ENCODE measurements at places on chromosomes 1 and 21.

- no peak for DNase-seq
These were observed 18.7 kb downstream of the C21orf58 start for GRCh38 chr21:46304955-46305354.

GRCh38 chr1:1614204-1614953 lies 921 bp upstream of the MIB2 start:
- no peak for DNase-seq

- no peak for DNase-seq
These were observed 27.9 kb downstream of the RERE start for GRCh38 chr1:8789314-8790214.

- DNase-seq: peak; percentile 86
These were observed 7.8 kb upstream of the SRRM1 start for GRCh38 chr1:24635195-24635843.

DNA sequence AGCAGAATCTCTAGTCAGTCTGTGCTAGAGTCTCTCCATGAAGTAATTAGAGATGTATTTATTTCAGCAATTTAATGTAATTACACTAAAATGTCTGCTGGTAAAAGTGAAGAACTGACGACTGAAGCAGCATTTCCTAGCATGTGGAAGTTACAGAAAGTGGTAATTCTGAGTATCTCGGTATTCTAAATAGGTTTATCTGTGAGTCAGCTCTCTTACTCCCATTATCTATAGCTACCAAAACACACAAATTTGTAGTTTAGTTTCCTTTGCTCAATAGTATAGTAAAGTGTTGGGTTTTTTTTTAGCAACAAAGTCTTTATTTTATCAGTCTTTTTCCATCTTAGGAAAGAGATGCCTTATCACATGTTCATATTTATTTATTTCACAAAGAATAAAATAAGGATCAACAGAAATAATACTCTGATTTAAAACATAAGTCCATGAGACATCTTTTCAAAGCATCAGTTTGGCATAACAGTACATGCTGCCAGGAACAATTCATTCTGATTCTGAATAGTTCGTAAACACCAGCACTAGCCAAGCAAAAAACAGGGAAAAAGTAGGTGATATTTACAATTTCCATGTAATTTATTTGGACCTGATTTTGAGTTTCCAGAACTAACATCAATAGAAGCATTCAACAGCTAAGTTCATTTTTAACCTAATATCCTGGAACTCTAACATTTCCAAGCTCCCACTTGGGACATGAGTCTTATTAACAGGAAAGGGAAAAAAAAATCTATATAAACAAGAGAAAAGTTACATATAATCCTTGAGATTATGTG lies 76.3 kb downstream of the KCNT2 start:
- no peak for DNase-seq

DNA sequence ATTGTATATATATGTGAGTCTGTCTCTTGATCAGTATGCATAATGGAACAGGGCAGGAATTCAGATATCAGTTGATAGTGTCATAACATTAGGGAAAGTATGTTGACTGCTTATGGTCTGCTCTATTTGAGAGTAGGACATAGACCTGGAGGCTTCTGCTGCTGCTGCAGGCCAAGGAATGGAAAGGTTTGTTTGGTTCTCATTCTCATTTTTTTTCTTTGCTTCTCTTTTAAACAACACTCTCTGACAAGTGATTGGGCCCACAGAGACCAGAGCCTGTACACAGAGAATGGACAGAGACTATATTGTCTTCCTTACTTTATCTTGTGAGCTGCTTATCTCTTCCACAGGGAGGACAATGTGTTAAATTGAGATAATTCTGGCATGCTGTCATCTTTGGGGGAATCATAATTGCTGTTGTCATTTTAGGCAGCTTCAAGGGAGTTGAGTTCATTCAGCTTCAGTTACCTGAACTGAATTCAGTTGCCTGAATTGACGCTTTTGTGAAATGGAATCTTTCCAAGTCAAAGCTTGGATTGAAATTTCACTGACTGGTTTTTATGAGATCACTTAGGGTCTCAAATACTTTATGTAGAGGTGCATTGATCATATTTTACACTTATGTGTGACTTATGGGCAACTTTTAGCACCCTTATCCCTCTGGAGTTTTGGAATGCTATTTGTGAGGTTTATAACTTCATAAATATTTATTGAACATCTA lies 16.9 kb downstream of the CAP1 start:
- no peak for DNase-seq

DNA sequence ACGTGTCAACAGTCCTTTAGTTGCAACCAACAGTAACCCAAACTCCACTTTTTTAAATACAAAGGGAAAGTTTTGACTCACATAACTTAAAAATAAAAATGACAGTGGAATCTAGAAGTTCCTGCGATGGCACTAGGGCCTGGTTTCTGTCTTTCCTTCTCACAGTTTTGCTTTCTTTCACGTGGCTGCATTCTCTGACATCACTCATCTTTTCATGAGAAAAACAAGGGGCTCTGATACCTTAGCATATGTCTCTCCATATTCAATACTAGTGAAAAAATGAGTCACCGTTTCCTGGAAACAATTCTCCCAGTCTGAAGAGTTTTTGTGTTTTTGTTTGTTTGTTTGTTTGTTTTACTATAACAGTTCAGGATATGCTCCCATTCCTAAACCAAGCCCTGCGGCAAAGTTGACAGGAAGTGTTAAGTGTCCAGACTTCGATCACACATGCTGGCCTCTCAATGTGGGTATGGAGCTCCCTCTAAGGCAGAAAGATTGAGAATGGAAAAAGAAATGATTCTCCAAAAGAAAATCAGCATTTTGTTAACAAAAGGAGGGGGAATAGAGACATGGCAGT lies 483.3 kb downstream of the TTLL7 start:
- DNase-seq: no peak

GRCh38 chr1:240278082-240278481 lies 186.4 kb downstream of the FMN2 start:
- no peak for DNase-seq

DNA sequence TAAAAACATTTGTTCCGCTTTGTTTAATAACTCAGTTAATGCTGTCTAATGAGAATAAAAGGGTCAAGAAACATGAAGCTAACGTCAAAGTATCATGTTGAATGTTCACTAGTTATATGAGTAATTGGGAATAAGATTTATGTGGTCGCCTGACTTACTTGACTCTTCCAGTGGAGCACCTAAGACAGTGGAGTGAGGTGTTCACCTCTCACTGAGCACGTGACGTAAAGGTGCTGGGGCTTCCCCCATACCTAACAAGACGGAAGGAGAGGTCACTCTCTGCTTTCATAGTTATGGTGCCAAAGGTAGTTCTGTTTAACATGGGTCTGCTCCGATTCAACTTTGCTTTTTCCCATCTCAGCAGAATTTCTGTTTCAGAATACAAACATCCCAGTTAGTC lies 686 bp downstream of the KMO start:
- DNase-seq: peak; percentile 80

DNA sequence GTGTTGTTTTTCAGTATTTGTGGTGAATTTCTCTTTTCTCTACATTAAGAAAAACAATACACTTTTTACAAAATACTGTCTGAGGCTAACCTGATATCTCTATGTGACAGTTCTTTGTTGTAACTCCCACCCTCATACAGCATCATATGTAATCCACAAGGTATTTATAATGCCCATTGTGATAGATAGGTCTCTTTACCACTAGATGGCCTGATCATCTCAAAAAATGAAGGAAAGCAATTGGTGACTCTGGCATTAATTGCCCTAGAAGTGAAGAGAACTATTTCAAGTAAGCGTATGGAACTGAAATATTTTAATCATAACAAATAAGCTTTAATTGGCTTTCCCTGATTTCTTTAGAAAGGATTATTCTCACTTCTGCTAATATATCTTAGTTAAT lies 36.2 kb upstream of the HFM1 start:
- peak; percentile 9 for DNase-seq

GRCh38 chr1:62222321-62222720 lies 27.7 kb downstream of the L1TD1 start:
- no peak for DNase-seq
